ENCODE measurements at places on chromosomes 7 and 10. TPM values are rescaled to one million over a fixed set of nuclear protein-coding genes. Genes with fewer than 3 reads are reported as not detected.

The MSANTD7 gene
- total RNA-seq = 17.9 TPM

The MEOX2 gene
- total RNA-seq = not detected

The ZNF25 gene
- 5.0 TPM for total RNA-seq

The AKR1C8 gene
- 0.91 TPM for total RNA-seq

The PTEN gene
- 83.1 TPM for total RNA-seq

The TRIL gene
- total RNA-seq = not detected

The GJD4 gene
- total RNA-seq = not detected

The HECTD2 gene
- total RNA-seq = 1.1 TPM

The IRF5 gene
- total RNA-seq = 2.9 TPM

The FZD1 gene
- 0.73 TPM for total RNA-seq

The CYP2E1 gene
- total RNA-seq = 0.30 TPM

The LBX1 gene
- total RNA-seq = not detected

The GFRA1 gene
- total RNA-seq = not detected

The TMEM213 gene
- 0.28 TPM for total RNA-seq

The KLF14 gene
- not detected for total RNA-seq

The CACNB2 gene
- not detected for total RNA-seq

The C10orf67 gene
- total RNA-seq = 0.18 TPM

The ARHGEF35 gene
- 7.7 TPM for total RNA-seq

The LIPK gene
- total RNA-seq = not detected

The ADO gene
- 21.2 TPM for total RNA-seq

The EFCAB10 gene
- total RNA-seq = not detected

The HMX2 gene
- not detected for total RNA-seq

The FFAR4 gene
- total RNA-seq = not detected

The CAMK2B gene
- total RNA-seq = not detected

The SAP25 gene
- 41.5 TPM for total RNA-seq

The ACADSB gene
- total RNA-seq = 19.4 TPM

The AEBP1 gene
- 6.0 TPM for total RNA-seq
